Endothelial cell (in vitro differentiated cells): ENCODE measurements at places on chromosomes 13 and 19. TPM values are rescaled to one million over a fixed set of nuclear protein-coding genes. Genes with fewer than 3 reads are reported as not detected.

DNA sequence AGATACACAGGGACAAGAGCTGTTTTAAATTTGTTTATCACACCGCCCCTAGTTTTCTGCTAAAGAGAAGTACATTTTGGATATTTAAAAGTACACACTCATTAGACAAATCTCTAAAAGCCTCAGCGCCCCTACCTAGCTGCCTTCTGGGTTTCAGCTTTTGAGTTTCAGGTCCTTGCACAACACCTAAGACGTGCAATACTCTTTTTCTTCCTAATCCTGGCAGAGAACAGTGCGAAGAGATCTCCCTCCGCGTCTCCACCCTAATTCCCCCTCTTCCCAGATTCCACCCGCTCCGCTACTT lies 421 bp upstream of the KLF5 start:
- peaks cover 8% of the 10 kb centered on the region for H3K27me3 ChIP-seq
- peaks cover 3% of the 10 kb centered on the region for H3K36me3 ChIP-seq
- peaks cover 7% of the 10 kb centered on the region for H3K4me1 ChIP-seq
- no peak for DNase-seq
- H3K27ac ChIP-seq = no peak overlapping the region

- no peaks in the 10 kb centered on the region for H3K27me3 ChIP-seq
- peaks cover 14% of the 10 kb centered on the region for H3K36me3 ChIP-seq
- H3K27ac ChIP-seq = no peak overlapping the region
- H3K4me3 ChIP-seq = no peak overlapping the region
These were observed 25.2 kb downstream of the SUGT1 start for GRCh38 chr13:52677823-52678222.

- no peaks in the 10 kb centered on the region for H3K36me3 ChIP-seq
- H3K4me3 ChIP-seq = no peak overlapping the region
- no peaks in the 10 kb centered on the region for H3K4me1 ChIP-seq
- H3K27me3 ChIP-seq = no peaks in the 10 kb centered on the region
- no peak overlapping the region for H3K27ac ChIP-seq
These were observed 423.8 kb downstream of the KLF5 start for GRCh38 chr13:73482556-73482955.

The KANK3 gene
- total RNA-seq = 109 TPM

The KLK2 gene
- not detected for total RNA-seq
